SK-MEL-5 (cell line): ENCODE measurements at places on chromosomes 4 and X. TPM values are rescaled to one million over a fixed set of nuclear protein-coding genes. Genes with fewer than 3 reads are reported as not detected.

GRCh38 chr4:68062501-68062900 is 67.2 kb downstream of the TMPRSS11F start:
- peak; percentile 95 for DNase-seq

DNA sequence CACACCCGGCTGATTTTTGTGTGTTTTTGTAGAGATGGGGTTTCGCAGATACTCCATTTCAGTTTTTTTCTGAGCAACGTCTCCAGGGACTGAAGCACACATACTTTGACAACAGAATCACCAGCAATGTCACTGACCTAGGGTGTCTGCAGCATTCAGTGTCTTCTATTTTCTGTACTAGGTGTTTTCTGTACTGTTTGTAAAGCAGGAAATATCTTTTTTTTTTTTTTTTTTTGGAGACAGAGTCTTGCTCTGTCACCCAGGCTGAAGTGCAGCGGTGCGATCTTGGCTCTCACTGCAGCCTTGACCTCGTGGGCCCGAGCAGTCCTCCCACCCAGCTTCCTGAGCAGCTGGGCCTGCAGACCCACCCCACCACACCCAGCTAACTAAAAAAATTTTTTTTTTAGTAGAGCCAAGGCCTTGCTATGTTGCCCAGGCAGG is 8.9 kb downstream of the ADD1 start:
- no peak for DNase-seq

DNA sequence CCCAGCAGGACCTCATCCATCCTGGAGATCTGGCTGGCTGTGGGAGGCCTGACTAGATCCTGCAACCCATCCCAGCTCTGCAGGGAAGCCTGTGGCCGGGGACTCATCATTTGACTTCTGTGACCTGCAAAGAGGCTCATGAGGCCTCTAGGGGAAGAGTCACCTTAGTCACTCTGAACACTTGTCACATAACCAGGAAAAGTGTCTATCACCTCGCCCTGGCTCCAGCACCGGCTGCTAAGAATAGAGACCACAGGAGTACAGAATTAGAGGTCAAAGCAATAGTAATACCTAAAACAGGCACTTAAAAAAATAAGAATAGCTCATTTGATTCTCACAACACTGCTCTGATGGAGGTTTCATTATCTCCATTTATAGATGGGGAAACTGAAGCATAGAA is 3.8 kb upstream of the NSG1 start:
- DNase-seq = no peak

USP17L24 gene
- not detected in 2 replicates for total RNA-seq

PTCHD1 gene
- 0.03 TPM in 2 replicates for total RNA-seq

DNA sequence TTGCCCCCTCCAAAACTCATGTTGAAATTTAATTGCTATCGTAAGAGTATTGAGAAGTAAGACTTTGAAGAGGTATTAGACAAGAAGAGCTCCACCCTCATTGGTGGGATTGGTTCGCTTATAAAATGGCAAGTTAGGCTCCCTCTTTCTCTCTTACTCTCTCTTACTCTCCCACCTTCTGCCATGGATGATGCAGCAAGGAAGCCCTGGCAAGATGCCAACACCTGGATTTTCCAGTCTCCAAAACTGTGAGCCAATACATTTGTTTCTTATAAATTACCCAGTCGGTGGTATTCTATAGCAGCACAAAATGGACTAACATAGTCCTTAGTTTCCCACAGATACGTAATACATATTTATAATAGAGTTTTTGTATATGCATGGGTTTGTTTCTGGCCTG is 119.4 kb downstream of the DDIT4L start:
- no peak for DNase-seq

- DNase-seq = no peak
These were observed 1.4 kb upstream of the MTHFD2L start for GRCh38 chr4:74156521-74156920.

GRCh38 chrX:151912780-151913179 is at the start of gene MAGEA4:
TSS of gene MAGEA4 (plus strand) at chrX:151912889. CDS start at chrX:151923665, 10,776 bp downstream.
- no peak for DNase-seq

DNA sequence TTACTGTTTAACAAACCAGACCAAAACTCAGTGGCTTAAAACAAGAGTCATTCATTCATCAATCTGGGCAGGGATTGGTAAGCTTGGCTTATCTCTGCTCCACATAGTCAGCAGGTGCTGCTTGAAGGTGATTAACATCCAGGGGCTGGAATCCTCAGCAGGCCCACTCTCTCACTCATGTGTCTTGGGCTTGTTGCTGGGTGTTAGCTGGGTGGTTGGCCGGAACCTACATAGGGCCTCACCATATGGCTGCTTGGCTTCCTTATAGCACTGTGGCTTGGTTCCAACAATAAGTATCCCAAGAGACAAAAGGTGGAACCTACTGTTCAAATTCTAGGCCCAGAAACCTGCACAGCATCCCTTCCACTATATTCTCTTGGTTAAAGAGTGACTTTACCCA is 125.0 kb downstream of the RASGEF1B start:
- no peak for DNase-seq

ASMT gene
- 0.90 and 2.0 TPM in 2 replicates for total RNA-seq

- DNase-seq = no peak
These were observed 336.6 kb upstream of the MAD2L1 start for GRCh38 chr4:120403296-120403695.

GRCh38 chr4:100929135-100929534 is 411.3 kb upstream of the EMCN start:
- no peak for DNase-seq

DNA sequence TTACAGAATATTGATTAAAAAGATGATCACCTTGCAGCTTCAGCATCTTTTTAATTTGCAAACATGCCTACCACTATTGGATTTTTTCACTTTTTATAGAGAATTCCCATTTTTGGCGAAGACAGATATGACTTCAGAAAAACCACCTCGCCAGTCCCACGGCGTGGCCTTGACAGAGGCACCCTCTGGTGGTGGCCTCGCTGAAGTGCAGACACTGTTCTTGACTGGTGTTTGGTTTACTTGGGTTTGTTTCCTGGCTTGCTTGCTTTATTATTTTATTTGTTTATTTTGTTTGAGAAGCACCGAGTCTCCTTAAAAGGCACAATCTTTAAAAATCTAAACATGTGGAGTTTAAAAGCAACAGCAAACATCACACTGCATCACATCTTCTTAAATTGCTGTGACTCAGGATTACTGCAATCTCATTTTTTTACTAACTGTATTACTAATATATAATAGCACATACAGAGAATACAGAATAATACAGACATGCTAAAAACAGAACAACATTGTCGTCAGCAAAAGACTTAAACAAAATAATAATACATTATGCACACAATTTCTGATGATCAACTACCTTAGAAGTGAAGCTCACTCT is 13.1 kb upstream of the AMTN start:
- peak; percentile 59 for DNase-seq

DNA sequence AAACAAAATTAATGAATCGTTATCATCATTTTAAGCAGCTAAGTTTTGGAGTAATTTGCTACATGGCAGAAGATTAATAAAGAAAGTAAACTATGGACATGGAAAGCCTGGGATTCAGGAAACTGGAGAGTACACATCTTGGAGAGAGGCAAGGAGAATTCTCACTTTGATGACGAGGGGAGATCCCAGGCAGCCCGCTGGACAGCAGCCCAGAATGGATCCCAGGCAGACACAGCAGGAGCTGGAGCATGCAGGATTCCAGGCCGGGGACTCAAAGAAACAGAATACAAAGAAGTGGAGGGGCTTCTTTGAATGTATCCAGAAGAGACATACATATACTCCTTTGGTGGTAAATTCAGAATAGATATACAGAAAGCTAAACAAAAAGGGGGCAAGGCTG is 118.0 kb upstream of the ATP6AP2 start:
- no peak for DNase-seq

DNA sequence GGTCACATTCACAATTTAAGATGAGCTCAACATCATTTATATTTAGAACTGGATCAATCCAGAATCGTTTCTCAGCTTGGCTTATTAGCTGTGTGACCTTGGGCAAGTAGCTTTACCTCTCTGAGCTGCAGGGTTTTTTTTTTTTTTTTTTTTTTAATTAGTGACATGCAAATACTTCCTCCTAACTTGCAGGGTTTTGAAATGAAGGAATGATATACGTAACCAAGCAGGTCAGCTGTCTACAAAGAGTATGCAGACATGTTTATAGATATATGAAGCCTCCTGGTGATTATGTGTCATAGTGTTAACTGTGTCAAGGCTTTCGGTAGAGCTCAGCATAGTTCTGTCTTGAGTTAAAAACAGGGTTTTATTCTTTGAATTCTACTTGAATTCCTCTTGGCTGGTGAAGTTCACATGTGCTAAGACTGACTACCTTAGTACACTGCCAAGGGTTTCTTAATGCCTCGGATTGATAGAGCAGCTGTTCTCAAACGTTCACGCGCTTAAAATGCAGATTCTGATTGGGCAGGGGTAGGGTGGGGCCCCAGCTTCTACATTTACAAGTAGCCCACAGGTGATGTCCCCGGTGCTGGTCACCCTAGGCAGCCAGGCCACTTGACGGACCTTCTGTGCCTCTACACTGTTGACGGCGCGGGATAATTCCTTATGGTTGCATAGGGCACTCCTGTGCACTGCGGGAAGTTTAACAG is 654 bp upstream of the STS start:
- no peak for DNase-seq

DNA sequence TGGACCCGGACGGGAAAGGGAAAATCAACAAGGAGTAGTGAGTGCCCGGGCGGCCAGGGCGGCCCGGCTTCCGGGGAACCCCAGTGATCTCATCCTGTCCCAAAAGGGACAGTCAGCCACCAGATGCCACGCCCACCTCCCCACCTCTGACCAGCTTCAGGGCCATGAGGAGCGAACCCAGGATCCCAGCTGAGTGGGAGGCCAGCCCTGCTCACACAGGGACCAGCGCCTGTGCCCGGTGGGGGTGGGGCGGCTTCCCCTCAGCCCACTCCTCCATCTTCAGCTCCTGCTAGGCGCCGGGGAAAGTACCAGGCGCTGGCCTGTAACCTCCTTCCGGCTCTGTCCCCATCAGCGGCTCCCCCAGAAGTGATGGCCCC is 6.2 kb downstream of the MYL5 start:
- DNase-seq = no peak

GRCh38 chrX:9662148-9662547 is 103.5 kb downstream of the GPR143 start:
- DNase-seq = no peak

GPR82 gene
- not detected in 2 replicates for total RNA-seq

- DNase-seq = peak; percentile 42
These were observed at the start of gene BCOR for GRCh38 chrX:40097504-40098263. TSS of gene BCOR (minus strand) at chrX:40097958. CDS start at chrX:40077929, 20,029 bp downstream.

NCAPG gene
- total RNA-seq = 41.3 and 45.1 TPM in 2 replicates
